ENCODE measurements at places on chromosomes 1 and 21.

DNA sequence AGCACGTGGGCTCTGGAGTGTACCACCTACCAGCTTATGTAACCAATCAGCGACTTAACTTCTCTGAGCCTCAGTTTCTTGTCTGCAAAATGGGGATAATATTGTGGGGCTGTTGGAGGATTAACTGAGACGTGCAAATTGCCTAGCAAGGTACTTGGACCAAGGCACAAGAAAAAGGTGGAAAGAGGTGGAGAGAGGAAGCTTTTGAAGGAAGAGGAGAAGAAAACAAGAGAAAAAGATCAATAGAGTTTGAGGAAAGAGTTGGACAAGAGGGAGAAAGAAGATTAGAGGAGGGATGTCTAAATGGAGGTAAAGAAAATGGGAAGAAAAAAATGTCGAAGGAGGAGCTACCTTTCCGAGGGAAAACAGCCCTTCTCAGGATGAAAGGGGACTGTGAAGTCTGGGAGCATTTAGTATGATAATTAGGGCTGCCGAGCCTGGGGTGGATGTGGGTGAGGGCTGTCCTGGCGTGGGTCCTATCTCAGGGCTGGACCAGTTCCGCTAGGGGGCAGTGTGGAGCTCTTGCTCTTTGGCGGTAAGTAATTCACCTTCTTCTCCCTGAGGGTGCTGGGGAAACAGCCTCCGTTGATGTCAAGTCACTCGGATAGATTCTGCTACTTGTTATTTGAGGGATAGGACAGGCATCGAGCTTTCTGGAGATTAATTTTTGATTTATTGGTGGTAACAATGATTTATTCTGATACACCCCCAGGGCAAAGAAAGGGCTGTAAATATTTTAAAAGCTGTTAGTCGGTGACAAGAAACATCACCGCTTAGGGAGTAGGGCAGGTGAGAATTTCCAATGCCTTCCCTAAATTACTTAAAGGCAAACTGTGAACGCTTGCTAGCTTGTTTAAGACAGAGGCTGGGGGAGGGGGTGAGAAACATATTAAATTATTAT lies 79.0 kb upstream of the NFASC start:
- DNase-seq = peak; percentile 59

- no peak for DNase-seq
These were observed 27.8 kb upstream of the FMO4 start for GRCh38 chr1:171286032-171286705.

DNA sequence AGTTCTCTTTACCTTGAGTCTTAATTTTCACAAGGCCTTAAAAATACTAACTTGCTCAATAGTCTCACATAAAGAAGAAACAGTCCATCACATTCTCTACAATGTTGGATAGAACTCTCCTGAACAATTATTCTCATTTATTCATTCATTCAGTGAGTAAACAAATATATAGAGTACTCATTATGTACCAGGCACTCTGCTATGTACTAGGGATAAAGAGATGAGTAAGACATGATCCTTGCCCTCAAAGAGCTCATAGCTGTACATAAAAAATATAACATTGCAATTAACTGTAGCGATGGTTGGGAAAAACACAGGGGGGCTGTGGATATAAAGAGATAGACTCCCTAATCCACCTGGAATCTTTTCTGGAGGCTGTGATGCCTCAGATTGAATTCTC lies 586.9 kb upstream of the BEND5 start:
- DNase-seq = no peak

GRCh38 chr1:178057912-178058534 lies 35.9 kb upstream of the RASAL2 start:
- DNase-seq = no peak

DNA sequence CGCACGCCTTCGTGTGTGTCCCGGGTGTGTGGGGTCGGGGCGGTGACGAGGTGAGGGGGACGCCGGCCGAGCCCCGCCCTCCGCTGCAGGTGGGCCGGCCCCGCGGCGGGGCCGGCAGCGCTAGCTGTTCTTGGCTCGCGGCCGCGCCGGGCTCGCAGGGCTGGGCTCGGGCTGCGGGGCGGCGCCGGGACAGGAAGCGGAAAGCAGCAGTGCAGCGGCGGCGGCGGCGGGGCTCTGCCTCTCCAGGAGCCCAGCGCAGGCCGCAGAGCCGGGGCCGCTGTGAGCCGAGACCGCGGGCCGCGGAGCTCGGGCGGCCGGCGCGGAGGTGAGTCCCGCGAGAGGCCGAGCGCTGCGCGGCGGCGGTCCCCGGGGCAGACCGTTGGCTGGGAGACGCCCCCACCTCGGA lies at the start of gene VANGL1:
Gene VANGL1 (plus strand): TSS at position 209 of the 406 bp plus-strand sequence. CDS start 9,444 bp downstream, outside the sequence.
- peak; percentile 54 for DNase-seq

- DNase-seq = no peak
These were observed 65.3 kb upstream of the SAMD13 start for GRCh38 chr1:84236256-84236655.

- no peak for DNase-seq
These were observed 37.6 kb downstream of the DDAH1 start for GRCh38 chr1:85427331-85427730.

GRCh38 chr1:116390195-116390594 lies 17.2 kb downstream of the ATP1A1 start:
- DNase-seq = no peak

DNA sequence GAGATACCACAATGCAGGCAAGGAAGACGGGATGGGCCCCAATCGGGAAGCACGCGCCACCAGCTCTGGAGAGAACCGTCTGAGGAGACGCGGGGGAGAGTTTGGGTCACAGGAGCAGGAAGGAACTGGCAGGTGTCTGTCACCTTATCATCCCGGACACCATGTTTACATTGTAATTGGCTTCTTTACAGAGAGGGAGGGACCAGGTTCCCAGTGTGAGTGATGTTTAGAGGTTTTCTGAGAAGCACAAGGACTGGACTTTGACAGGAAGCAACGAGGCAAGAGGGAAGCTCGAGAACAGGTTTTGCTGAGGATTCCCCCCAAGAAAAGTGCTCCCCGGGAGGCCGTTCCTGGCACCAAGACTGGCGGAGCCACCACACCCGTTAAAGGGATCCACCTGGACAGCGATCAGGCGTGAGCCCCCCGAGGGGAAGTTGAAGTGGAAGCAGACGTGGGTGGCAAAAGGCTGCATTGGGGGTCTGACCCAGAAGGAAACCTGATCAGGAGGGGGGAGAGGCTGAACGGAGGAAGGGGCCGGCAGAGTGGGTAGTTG lies 957 bp downstream of the EPS15 start:
- peak; percentile 75 for DNase-seq

DNA sequence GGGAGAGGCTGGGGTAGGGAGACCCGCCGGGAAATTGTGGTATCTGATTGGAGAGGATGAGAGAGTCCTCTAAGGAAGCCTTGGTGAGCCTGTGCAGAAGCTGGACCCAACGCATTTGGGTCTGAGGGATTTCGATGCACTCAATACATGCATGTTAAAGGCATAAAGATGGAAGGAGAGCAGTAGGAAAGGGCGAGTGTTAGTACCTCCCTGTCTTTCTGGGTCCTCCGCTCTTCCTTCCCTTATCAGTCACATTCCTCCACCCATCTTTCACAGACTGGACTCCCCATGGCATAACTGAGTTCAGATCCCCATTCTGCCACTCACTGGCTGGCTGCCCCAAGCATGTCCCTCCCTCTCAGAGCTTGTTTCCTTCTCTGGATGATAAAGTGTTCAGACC lies 7.3 kb downstream of the RGS16 start:
- no peak for DNase-seq

GRCh38 chr1:52426371-52426770 lies 22.0 kb downstream of the PRPF38A start:
- no peak for DNase-seq

- peak; percentile 75 for DNase-seq
These were observed 1.6 kb downstream of the IGSF21 start for GRCh38 chr1:18109058-18109755.

DNA sequence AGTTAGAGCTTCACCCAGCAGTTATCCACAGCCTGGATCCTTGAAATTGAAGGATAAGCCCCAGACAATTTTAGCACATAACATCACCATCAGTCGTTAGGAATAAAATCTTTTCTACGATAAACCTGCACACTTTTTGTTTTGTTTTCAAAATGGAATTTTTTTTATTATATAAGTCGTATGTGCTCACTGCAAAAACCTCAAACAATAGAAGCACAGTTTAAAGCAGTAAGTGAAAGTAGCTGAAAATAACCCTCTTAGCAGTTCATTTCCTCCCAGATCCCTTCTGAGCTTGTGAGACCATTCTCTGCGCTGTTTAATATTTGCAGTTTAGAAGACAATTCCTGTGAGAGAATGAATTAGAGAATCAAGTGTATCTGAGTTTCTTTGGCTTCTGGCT lies 38.3 kb downstream of the ELK4 start:
- no peak for DNase-seq

- DNase-seq = no peak
These were observed 26.1 kb downstream of the NR5A2 start for GRCh38 chr1:200053646-200054045.

DNA sequence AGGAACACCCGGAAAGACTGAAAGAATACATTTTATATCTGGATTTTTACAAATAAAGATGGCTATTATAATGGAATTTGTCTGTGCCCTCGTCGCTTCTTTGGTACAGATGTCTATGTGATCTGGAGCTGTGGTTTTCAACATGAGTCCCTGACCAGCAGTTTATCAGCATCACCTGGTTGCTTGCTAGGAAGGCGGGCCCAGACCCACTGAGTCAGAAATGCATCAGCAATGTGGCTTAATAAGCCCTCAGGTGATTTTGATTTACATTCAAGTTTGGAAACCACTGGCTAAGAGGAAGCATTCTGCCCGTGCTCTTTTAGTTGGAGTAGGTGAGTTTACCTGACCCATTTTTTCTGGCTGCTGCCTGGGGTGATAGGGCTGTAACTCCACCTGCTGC lies 31.7 kb downstream of the ATP1A1 start:
- DNase-seq = no peak

- no peak for DNase-seq
These were observed 26.6 kb downstream of the LRRC8C start for GRCh38 chr1:89659322-89660081.

DNA sequence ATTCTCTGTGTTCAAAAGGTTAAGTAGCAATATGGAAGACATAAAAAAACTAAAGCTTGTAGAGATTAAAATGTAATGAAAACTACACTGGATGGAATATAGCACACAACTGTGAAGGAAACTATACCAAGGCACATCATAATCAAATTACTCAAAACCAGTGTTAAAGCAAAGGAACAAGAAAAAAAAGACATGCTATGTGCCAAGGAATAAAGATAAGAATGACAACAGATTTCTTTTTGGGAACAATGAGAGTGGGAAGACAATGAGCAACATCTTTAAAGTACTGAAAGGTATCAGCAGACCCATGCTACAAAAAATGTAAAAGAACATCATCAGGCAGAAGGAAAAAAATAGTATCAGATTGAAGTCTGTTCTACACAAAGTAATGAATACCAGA lies 157.8 kb downstream of the VPS13D start:
- peak; percentile 10 for DNase-seq

DNA sequence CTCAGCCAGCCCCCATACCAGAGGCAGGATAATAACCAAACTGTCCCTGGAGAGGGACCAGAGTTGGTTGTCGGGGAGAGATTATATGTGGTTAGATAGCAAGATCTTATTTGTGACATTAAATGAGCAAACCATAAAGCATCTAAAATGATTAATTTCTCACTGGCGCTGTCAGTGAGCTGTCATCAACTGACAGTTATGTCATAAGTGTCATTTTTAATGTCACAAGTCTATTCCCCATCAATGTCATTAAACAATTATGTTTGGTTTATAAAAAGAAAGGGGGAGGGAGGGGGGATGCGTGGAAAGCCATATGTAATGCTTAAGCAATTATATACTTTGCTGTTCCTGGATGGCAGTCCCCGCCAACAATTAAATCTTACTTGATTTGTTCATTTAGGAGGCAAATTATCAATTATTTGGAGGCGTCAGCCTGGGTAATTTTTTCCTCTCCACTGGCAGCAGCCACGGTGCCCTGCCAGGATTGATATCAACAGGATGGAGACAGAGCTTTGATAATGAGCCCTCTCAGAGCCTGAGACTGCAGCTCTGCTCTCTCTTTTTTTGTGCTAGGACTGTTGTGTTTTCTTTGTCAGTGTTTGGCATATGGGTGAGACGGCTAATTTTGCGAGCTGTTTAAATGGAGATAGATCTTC lies 333.6 kb upstream of the CAMK1G start:
- DNase-seq = peak; percentile 95

DNA sequence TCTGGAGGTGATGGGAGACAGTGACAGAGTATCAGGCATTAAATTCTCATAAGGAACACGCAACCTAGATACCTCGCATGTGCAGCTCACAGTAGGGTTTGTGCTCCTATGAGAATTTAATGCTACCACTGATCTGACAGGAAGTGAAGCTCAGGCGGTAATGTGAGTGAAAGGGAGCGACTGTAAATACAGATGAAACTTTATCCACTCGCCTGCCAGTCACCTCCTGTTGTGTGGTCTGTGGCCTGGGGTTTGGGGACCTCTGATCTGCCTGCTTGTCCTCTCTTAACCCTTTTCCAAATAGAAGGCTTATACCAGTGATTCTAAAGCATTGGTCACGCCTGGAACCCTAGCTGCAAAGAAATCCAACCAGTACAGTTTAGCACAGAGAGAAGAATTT lies 15.3 kb downstream of the GABPA start:
- no peak for DNase-seq

GRCh38 chr1:32358435-32358834 lies 3.9 kb downstream of the FAM229A start:
- no peak for DNase-seq

DNA sequence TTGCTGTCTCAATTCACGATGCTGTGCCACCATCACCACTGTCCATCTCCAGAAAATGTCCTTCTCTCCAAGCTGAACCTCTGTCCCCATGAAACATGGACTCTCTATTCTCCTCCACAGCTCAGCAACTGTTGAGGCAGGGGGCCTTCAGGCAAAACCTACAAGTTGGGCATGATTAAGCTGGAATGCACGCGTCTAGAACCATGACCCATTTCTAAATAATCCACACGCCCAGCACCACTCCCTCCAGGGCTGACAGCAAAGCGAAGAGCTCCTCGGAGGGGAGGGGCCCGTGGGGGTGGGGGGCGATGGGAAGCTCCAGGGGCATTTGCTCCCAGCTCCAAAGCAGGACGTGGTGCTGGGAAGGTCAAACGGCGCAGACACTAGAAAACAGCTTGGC lies 3.3 kb upstream of the HES5 start:
- no peak for DNase-seq

GRCh38 chr1:26016953-26017545 lies 4.5 kb upstream of the EXTL1 start:
- DNase-seq = no peak

GRCh38 chr21:31429506-31429905 lies 85.4 kb upstream of the TIAM1 start:
- DNase-seq = no peak

Data from NCI-H1105 treated with DMSO at 0.1 percent for 48 hours (cell line).